ENCODE measurements at places on chromosomes 12 and 14.

DNA sequence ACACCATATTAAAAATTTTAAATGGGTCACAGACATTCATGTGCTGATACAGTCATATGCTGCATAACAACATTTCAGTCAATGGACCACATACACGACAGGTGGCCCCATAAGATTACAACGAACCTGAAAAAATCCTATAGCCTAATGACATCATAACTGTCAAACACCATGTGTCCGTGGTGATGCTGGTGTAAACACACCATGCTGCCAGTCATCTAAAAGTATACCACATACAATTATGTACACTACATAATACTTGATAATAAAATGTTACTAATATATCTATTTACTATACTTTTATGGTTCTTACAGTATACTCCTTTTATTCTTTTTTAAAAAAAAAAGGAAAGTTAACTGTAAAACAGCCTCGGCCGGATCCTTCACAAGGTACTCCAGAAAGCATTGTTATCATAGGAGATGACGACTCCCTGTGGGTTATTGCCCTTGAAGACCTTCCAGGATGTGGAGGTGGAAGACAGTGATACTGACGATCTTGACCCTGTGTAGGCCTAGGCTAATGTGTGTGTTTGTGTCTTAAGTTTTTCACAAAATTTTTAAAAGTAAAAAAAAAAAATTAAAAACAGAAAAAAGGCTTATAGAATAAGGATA, 5.0 kb upstream of the TDG start:
- DNase-seq, result peak; percentile 38

DNA sequence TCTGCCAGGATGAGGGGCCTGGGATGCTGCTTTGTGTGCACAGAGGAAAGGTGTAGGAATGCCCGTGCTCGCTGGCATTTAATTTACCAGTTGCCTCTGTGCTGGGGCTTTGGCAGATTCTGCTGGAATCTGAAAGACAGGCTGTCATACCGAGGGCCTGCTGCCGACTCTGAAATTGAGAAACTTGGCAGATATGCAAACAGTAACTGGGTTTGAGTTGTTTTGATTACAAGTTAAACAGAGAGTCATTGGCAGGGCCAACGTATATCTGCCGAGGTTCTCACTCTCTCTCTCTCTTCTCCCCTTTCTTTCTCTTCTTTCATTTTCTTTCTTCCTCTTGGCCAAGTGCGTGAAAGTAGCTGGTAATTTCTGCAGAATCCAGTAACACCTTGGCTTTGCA, 618.7 kb downstream of the VRK1 start:
- DNase-seq, result no peak

- no peak for DNase-seq
Observed at GRCh38 chr14:58541633-58542022, 96.1 kb upstream of the DACT1 start.

DNA sequence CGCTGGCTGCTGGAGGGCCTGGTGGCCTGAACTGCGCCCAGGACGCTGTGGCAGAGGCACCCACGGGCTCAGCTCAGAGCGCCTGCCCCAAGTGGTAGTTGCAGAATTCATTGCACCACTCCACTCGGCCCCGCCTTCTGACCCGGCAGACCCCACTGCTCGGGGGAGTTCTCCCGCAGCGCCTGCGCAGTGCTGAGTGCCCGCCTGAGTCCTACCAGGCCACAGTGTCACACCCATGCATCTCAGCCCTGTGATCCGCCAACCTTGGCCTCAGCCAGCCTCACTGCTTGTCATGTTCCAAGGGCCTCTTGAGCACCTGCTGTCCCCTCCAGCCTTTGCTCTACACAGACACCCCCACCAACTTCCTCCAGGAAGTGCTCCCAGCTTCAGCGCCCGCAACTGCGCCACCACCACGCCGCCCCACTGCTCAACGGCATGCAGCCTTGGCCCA, 12.2 kb downstream of the DEGS2 start:
- peak; percentile 76 for DNase-seq

DNA sequence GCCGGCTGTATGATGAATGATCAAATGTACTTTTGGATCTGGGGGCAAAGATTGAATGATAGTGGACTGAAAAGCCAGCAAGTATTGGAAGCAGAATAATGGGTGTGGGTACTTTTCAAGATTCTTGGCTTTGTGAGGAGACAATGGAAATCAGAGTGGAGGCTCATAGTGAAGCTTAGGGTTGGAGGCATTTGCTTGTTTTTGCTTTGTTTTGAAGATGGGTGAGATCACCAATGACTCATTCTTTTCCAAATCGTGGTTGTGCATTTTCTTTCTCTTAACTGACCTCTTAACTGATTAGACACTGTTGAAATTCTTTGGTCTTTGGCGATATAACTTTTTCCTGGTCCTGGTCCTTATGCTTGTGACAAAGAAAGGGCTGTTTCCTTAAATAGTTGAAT, 54.4 kb downstream of the PELI2 start:
- DNase-seq, result peak; percentile 35

DNA sequence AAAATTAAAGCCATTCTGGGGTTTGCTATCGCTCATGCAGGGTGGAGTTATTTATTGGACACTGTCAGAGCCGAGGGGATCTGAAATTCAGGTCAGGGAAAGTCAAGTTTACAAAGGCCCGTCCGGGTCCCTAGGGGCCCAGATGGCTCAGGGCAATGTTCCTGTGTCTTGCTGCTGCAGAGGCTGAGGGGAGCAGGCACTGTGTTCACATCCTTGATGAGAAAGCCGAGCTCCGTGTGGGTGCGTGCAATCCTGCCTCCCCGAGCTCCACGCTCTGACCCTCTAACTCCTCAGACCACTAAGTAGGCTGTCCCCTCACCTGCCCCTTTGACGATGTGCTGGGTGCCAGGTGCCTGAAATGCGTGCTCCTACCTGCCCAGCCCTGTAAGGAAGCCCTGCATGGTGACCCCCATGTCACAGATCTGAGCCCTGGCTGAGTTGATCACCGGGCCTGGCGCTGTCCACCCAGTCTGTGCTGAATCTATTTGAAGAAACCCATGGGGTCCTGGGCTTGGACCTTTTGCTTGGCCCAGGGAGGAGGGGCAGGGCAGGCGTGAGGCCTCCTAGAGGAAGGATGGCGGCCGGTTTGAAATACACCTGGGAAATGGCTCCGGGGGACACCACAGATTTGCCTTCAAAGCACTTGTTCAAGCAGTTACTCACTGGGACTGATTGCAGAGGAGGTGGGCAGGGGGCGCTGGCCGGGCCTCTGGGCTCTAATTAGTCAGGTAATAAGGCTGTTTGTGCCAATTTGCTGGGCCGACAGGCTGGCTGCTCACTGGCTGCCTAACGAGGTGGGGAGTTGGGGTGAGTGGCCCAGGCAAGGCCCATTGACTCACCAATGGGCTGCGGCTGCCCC, 204.3 kb downstream of the KIF26A start:
- no peak for DNase-seq

DNA sequence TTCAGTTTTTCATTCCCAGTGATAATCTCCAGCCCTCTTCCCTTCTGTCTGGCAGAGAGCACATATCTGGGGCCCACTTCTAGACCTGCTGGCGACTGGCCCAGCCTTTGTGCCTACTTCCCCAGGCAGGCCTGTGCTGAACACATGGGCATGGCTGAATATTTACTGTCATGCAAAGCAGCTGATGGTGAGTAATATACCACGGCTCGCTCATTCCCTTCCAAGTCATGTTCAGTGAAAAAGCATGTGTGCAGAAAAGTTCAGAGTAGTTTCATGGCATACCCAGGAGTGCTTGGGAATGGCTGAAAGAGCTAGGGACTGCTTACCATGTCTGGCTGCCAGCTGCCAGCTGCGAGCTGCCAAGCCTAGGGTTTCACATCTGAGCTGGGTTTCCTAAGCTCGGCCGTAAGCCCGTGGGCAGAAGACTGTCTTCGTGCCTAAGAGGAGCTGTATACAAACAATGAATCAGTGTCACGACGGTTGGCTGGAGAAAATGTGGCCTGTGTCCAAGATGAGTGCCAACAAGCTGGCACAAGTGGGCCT, 179.9 kb upstream of the PELI2 start:
- peak; percentile 28 for DNase-seq

DNA sequence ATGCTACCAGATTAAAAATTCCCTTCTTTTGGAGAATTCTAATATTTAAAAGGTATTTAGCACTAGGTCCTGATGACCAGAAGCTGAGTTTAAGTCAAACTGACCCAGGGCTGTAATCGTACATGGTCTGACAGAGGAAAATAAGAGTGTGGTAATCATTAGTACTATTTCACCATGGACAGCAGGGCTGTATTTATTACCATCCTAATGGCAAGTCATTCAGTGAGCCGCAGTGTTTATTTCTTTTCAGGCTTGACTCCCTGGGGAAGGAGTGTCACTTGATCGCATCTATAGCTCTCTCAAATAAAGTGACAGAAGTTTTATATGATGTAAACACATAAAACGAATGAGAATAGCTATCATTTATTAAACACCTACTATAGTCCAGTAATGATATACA, 261.8 kb downstream of the BTG1 start:
- DNase-seq, result no peak

DNA sequence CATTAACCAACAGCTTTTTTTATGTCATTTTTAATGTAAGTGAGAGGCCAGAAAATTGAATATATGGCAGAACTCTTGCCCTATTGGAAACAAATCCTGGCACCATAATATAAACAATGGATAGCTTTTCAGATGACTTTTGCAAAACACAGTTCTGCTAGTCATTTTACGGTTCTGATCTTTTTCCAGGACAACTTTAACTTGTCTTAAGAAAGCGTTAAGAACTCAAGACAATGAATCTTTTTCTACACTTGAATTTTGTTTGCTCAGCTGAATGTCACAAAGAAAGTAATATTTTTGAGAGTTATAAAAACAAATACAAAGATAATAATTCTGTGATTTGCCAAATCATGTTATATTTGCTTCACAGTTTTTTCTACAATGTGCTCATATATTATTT, 13.2 kb downstream of the KERA start:
- no peak for DNase-seq

- DNase-seq, result no peak
Observed at GRCh38 chr12:116346222-116346621, 68.7 kb upstream of the MED13L start.

DNA sequence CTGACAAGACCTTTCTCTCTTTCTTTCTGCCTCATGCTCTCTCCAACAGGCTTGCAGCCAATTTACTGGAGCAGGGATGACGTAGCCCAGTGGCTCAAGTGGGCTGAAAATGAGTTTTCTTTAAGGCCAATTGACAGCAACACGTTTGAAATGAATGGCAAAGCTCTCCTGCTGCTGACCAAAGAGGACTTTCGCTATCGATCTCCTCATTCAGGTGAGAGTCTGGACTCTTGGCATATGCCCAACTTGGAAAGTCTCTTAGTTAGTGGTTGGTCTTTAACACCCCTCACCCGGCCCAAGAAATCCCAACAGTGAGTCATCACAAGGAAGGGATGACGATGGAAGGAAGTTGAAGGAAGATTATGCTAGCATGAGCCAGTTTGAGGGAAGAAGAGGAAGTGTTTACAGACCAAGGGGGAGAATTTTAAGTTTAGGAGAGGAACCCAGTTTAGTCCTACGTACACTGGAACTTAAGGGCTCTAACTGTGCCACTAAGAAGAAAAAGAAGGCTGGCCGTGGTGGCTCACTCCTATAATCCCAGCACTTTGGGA, 189.7 kb downstream of the ETV6 start:
- DNase-seq, result no peak

Data from hematopoietic multipotent progenitor cell treated with erythropoietin and hydrocortisone succinate and interleukin-3 and kit ligand, for 6 days (in vitro differentiated cells).